ENCODE measurements at places on chromosomes 3 and 15. TPM values are rescaled to one million over a fixed set of nuclear protein-coding genes. Genes with fewer than 3 reads are reported as not detected.

The FBXO22 gene
- total RNA-seq = 89.8 TPM

DNA sequence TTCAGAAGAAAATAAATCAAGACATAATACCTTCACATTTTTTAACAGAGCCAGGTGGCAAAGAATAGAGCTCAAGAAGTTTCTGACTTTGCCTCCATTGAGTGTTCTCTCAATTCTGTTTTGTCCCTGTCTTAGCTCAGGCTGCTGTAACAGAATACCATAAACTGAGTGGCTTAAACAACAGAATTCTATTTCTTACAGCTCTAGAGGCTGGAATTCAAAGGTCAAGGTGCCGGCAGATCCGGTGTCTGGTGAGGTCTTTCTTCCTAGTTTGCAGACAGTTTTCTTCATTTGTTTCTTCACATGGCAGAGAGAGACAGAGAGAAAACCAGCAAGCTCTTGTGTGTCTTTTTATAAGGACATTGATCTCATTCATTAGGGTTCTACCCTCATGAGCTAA is 25.6 kb downstream of the IQCH start:
- H3K27ac ChIP-seq = no peak overlapping the region
- DNase-seq = no peak
- H3K4me1 ChIP-seq = peaks cover 44% of the 10 kb centered on the region
- no peaks in the 10 kb centered on the region for H3K27me3 ChIP-seq

- peaks cover 3% of the 10 kb centered on the region for H3K4me1 ChIP-seq
- no peak overlapping the region for H3K4me3 ChIP-seq
- no peaks in the 10 kb centered on the region for H3K27me3 ChIP-seq
- DNase-seq = no peak
- no peak overlapping the region for H3K27ac ChIP-seq
These were observed 3.0 kb downstream of the TMEM207 start for GRCh38 chr3:190446573-190447279.

DNA sequence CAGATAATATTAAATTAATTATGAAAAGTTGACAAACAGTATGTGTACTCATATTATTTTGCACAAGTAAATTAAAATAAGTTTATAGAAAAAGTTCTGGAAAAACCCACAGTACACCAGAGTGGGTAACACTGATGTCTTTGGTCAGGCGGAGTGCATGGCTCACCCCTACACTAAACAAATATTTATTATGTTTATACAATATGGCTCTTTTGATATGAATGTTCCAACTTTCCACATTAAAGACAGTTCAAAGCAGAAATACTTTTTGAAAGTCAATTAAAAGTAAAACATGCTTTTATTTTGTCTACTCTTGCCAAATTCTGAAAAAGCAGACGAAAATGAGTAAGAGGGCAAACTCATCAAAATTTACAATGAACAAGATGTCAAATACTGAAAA is 56.2 kb upstream of the DCBLD2 start:
- DNase-seq = no peak
- no peaks in the 10 kb centered on the region for H3K36me3 ChIP-seq
- H3K4me3 ChIP-seq = no peak overlapping the region

The CYP11A1 gene
- 3.3 TPM for total RNA-seq

DNA sequence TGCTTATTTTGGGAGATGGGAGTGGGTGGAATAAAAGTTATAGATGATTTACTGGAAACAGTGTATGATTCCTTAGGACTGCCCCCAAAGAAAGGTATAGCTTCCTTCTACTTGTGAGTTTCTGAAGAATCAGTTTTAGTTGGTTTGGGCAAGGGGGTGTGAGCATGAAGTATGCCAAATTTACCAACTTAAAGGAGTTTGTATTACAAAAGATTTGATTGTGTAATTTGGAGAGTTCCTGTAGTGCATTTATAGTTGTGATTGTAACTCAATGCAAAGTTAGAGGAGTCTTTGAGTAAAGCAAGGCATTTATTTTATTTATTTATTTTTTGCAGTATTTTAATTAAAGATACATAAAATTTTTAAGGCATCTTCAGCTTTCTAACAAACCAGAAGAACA is 42.8 kb downstream of the TSC22D2 start:
- peaks cover 22% of the 10 kb centered on the region for H3K4me1 ChIP-seq
- H3K27ac ChIP-seq = no peak overlapping the region
- no peaks in the 10 kb centered on the region for H3K27me3 ChIP-seq
- no peak overlapping the region for H3K4me3 ChIP-seq
